ENCODE measurements at places on chromosomes 4 and X.
A peak's percentile ranks its signal among the peaks of the same experiment; 100 is the strongest.

- DNase-seq, result peak; percentile 54
Measured at GRCh38 chrX:136039968-136040367, 54.7 kb downstream of the SLC9A6 start.

GRCh38 chr4:8831221-8832112, 40.2 kb downstream of the HMX1 start:
- DNase-seq, result no peak

DNA sequence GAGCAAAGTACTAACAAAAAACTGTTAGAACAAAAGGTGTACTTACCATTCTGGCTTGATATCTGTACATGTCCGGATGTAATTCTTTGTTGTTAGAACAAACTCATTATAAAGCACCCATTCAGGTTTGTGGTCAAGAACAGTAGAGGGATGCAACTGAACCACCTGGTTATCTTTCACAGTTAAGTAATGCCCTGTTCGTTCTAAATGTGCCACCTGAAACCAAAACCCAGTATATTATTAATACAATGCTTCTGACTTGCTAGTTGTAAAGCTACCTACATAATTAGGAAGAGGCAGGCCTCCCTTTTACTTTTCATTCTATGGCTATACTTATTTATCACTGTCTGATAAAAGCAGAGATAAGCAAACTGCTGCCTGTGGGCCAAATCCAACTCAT, 54.8 kb downstream of the DHX15 start:
- DNase-seq, result no peak

- no peak for DNase-seq
Measured at GRCh38 chrX:78687586-78687985, 28.5 kb upstream of the RTL3 start.

GRCh38 chrX:13033193-13033592, 11.2 kb downstream of the FAM9C start:
- DNase-seq, result no peak

- no peak for DNase-seq
Measured at GRCh38 chr4:88045021-88045420, 37.6 kb downstream of the PKD2 start.

DNA sequence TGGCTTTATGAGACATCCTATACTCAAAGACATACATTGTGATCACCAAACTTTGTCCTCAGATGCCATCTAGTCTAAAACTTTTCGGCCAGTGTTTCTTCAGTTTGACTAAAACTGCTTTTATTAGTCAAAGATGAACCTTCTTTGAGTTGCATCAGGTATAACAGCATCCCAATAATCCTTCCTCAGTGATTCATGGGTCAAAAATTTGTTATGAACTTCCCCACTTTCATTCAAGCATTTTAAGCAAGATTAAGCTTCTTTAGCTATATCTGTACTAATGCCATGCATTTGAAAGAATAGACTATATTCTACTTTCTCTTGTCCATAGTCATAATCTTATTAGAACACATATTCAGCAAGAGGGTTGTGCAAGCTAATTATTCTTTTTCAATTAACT, 1070.4 kb upstream of the ADGRL3 start:
- no peak for DNase-seq

- no peak for DNase-seq
Measured at GRCh38 chr4:103482471-103482870, 237.3 kb downstream of the TACR3 start.

DNA sequence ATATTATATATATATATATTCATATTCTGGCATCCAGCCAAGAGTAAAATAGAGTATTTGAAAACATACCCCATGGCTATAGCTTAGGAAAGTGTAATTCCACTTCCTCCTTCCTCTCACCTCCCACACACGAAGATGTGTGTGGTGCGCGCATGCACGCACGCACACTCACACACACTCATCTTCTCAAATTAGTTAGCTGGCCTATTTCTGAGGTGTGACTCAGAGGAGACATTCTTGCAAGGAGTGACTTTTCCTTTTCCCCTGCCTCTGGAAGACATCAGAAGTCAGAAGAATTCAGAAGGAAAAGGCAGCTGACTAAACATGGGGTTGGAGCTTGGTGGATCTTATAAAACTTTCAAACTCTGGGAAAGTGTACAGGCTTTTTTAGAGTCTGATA, 8.8 kb downstream of the ENPEP start:
- DNase-seq, result peak; percentile 95

DNA sequence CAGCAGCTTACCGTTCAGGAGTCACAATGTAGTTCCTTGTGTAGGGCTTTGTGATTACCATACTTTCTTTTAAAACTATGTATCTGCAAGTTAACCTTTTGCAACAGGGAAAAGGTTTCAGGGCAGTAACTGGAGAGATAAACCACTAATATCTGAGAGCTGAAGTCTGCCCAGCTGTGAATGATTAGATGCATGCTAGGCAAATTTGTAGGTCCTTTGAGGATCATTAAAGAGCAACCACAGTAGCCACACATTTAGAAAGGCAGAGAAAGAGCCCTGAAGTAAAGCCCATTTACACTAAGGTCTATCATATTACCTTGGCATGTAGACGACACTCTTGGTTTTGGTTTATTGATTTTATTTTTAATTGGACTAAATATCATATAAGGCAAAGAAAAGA, 60.0 kb downstream of the ATP8A1 start:
- DNase-seq, result no peak

GRCh38 chr4:88967883-88968331, 89.1 kb downstream of the FAM13A start:
- DNase-seq, result no peak

DNA sequence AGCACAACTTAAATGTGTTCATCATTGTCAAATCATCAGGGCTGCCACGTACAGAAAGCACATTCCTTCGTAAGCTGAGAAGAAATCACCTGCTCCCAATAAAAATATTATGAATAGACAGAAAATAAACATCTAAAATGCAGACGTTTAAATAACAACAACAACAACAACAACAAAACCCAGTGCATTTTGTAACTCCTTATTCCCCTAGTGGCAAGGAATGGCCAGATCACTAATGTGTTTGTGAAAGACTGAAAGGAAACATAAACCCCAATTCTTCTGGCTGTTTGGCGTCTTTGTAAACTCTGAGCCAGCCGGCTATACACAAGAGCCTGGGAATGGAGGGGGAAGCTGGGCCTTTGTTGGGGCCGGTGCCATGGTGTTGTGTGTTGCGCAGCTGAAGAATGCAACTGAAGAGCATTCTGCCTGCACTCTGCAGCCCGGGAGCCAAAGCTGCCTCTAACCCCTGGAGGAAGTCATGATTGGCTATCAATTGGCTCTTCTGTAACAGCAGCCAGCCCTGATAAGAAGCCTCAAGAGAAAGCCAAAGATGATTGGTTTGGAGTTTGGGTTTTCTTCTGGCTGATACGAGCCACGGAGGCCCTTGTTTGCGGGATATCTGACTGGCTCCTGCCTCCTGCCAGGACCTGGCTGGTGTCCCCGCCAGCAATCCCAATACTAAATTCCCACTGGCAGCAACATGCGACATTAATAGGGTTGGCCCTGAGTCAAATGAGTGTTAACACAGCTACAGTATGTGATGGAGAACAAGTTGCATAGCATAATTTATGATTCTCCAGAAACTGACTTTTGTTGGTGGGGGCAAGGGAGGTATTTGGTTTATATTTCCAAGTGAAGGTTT, 89.7 kb upstream of the TFDP3 start:
- no peak for DNase-seq

GRCh38 chr4:68489338-68489737, 42.1 kb downstream of the TMPRSS11E start:
- DNase-seq, result no peak

DNA sequence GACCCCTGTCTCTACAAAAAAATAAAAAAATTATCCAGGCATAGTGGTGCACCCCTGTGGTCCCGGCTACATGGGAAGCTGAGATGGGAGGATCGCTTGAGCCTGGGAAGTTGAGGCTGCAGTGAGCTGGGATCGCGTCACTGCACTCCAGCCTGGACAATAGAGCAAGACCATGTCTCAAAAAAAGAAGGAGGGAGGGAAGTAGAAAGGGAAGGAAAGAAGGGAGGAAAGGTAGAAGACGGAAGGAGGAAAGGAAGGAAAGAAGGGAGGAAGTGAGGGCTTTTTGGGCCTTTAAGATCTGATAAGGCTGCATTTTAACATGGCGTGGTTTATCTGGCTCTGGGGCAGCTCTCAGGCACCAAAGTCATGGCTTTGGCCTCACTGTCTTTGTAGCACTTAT, 10.4 kb downstream of the PDK3 start:
- DNase-seq, result no peak

DNA sequence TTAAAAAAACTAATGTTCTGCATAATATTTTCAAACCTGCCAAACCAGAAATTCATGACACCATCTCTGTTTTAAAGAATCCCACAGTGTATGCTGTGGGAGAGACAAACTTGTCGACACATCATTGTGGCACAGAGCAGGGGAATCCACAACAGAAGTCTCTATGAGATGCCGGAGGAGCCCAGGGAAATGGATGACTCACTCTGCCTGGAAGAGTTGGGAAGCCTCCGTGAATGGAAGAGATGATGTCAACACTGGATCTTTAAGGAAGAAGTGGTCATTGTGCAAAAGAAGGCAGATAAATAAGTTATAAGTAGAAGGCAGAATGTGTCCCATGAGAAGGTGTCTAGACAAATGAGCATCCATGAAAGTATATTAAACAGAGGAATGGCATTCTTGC, 595.1 kb downstream of the RAB28 start:
- no peak for DNase-seq

DNA sequence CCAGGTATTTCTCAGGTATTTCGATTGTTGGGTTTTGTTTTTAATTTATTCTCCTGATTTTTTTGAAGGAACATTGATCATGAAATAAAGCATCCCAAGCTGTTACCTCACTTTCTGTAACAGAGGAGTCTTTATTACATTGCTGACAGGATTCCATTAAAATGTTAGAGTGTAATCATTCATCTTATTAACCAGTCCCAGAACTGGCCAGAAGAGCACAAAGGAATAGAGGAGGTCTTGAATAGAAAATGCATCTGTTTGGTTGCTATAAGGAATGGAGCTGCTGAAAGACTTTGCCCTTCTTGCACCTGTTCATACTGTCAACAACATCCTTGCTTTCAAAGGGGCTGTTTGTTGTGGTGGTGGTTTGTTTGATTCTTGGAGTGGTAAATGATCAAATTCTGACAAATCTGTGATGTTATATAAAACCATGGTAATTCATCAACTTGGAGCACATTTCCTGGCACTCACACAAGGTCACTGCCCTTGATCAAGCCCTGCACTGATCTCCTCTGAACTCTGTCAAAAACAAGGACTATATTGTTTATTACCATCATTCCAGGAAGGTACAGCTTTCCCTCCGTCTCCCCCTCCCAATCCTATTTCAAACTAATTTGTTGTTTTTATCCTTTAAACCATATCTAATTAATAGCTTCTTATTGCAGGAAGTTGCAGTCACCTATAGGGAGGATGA, 215.8 kb downstream of the PCDH19 start:
- DNase-seq, result no peak

DNA sequence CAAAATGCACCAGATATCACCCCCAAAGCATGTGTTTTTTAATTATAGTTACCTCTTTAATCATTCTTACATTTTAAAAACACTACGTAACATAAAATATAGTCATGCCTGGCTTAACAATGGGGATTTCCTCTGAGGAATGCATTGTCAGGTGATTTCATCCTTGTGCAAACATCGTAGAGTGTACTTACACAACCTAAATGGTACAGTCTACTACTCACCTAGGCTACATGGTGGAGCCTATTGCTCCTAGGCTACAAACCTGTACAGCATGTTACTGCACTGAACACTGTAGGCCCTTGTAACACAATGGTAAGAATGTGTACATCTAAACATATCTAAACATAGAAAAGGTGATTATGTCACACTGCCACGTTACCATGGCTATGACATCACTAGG, 208.6 kb downstream of the SPOCK3 start:
- DNase-seq, result no peak

DNA sequence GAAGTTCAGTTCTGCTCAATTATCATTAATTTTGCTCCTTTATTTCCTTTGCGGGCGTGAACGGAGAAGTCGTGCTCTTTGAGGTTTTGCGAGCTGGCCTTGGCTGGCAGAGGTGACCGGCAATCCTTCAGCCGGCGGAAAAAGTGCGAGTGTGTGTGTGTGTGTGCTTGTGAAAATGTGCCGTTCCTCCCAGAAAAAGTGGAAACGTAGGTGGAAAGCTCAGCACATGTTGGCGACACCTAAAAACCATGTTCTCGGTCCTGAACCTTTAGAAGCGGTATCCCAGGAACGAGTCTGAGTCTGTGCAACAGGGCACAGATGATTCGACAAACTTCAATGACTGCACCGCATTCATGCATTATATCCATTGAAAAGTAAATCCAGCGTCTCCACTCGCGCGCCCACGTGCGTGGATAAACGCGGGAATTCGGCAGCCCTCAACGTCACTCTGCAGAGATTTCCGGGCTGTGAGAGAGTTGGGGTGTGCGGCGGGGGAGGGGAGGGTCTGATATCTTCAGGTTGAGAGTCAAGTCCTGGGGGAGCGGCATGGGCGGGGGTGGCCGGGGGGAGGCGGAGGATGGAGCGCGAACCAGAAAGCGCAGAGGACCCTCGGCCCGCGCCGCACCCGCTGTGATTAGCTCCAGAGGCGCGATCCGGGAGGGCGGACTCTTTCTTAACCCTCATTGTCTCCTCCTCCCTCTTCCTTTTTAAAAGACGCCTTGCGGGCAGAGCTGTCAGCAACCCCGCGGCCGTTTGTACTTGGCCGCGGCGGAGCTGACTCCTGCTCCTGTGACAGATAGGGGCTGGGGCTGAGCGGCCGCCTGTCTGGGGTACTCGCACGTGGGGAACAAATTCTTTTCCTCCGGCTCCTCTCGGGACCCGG, at the start of gene SHISA3:
SHISA3 (plus strand) TSS at position 737 of the 883 bp plus-strand sequence. CDS start 569 bp downstream, outside the sequence.
- DNase-seq, result no peak

GRCh38 chr4:182169572-182169971, 73.6 kb upstream of the TENM3 start:
- no peak for DNase-seq

DNA sequence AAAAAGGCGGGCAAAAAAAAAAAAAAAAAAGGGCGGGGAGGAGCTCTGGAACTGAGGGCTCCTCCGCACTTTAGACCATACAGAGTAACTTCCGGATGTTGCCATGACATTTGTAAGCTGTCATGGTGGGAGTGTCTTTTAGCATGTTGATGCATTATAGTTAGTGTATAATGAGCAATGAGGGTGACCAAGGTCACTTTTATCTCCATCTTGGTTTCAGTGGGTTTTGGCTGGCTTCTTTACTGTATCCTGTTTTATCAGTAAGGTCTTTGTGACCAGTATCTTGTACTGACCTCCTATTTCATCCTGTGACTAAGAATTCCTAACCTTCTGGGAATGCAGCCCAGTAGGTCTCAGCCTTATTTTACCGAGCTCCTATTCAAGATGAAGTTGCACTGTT, 193.4 kb downstream of the UGT8 start:
- DNase-seq, result no peak

GRCh38 chr4:152246659-152247058, 289.2 kb downstream of the FBXW7 start:
- no peak for DNase-seq

DNA sequence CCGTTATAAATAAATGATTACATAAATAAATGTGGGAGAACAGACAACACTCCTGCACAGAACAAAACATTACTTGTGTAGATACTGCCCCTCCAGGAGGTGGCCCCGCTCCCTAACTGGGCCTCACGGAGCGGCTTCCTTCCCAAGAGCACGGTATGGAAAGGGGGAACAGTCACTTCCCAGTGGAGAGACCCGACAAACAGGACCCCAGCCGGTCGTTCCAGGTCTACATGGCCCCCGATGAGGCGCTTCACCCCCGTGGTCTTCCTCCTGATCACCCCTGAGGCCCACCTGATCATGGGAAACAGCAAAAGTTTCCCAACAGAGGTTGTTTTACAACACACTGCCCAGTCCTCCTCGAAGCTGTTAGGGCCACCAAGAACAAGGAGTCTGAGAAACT, 6.6 kb upstream of the SLC6A8 start:
- no peak for DNase-seq
